AG09309 (cell line): ENCODE measurements at places on chromosomes 1 and 21.
A peak's percentile ranks its signal among the peaks of the same experiment; 100 is the strongest.

DNA sequence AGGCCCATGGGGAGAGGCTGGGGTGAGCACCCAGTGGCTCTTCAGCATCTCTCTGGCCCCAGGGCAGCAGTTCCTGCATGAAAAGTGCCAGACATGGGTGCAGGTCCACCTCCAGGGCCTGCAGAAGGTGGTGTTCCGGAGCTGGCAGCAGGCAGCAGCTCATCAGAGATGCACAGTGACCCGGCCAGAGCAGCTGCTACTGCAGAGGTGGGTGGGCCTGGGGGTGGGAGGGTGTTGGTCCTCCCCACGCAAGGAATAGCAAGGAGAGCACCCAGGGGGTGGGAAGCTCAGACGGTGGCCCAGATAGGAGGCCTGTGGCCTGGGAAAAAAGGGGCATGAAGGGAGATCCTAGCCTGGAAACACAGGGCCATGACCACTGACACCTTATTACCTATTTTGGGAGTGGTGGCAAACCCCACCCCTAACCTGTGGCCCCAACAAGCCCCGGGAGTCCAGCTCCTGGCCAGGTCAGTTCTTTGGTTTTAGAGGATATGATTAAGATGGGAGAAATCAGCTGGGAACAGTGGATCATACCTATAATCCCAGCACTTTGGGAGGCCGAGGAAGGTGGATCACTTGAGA, 20.2 kb downstream of the C1orf167 start:
- DNase-seq = no peak

- DNase-seq = no peak
Measured at GRCh38 chr1:59265622-59266021, 31.3 kb upstream of the FGGY start.

DNA sequence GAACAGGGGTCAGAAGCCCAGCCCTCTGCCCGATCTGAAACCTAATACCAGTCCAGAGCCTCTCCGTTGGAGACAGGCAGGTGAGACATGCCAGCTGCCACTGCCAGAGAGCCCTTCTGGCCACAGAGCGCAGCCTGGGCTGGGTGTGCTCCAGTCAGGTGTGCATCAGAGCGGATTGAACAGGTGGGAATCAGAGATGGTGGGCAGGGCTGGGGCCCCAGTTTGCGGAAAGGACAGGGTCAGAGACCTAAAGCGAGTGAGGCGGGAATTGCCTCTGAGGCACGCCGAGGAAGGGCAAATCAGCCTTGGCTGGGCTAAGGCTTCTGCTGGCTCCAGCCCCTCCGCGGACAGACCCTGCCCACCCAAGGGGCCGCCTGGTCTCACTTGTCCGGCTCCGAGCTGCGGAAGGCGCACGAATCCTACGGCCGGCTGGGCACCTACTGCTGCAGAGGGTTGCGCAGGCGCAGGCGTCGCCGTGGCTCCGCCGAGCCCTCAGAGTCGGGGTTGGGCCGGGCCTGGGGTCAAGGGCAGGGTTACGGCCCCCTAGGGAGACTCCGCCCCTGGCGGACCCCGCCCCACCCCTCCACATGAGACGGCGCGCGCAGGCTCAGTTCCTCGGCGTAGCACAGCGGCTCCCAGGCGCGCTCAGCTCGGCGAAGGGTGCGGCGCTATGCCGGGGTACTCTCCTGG, 10.3 kb downstream of the CPLANE2 start:
- no peak for DNase-seq

DNA sequence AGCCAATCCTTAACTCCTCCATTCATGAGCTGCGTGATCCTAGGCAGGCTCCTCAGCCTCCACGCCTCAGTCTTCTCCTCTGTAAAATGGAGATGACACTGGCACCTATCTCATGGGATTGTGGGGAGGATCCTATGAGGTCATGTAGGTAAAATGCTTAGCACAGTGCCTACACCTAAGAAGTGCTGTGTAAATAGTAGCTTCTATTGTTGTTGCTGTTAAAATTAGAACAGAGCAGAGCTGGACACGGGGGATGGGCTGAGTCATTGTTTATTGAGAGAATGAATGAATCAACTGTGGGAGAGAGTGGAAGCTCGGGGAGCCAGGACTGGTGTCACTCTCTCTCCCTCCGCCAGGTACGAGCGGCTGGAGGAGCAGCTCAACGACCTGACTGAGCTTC, 43.0 kb downstream of the TMCC2 start:
- no peak for DNase-seq

- DNase-seq = no peak
Measured at GRCh38 chr1:105137543-105138457, 1388.1 kb downstream of the AMY1C start.

- peak; percentile 43 for DNase-seq
Measured at GRCh38 chr1:119554183-119554582, 47.2 kb downstream of the HSD3B1 start.

- DNase-seq = no peak
Measured at GRCh38 chr1:154683820-154684219, 75.8 kb upstream of the ADAR start.
